Heart right ventricle (tissue), 16 donors: ENCODE measurements at places on chromosomes 12 and 14. TPM values are rescaled to one million over a fixed set of nuclear protein-coding genes. Genes with fewer than 3 reads are reported as not detected.

Gene SMIM41
- total RNA-seq, result not detected

Gene CFAP54
- total RNA-seq, result 0.30 TPM

- no peak overlapping the region for H3K4me3 ChIP-seq
- no peak for DNase-seq
- H3K36me3 ChIP-seq, result no peaks in the 10 kb centered on the region
- H3K27ac ChIP-seq, result no peak overlapping the region
- H3K4me1 ChIP-seq, result no peaks in the 10 kb centered on the region
- H3K27me3 ChIP-seq, result no peaks in the 10 kb centered on the region
Observed at GRCh38 chr12:45464699-45465098, 248.8 kb downstream of the ANO6 start.

DNA sequence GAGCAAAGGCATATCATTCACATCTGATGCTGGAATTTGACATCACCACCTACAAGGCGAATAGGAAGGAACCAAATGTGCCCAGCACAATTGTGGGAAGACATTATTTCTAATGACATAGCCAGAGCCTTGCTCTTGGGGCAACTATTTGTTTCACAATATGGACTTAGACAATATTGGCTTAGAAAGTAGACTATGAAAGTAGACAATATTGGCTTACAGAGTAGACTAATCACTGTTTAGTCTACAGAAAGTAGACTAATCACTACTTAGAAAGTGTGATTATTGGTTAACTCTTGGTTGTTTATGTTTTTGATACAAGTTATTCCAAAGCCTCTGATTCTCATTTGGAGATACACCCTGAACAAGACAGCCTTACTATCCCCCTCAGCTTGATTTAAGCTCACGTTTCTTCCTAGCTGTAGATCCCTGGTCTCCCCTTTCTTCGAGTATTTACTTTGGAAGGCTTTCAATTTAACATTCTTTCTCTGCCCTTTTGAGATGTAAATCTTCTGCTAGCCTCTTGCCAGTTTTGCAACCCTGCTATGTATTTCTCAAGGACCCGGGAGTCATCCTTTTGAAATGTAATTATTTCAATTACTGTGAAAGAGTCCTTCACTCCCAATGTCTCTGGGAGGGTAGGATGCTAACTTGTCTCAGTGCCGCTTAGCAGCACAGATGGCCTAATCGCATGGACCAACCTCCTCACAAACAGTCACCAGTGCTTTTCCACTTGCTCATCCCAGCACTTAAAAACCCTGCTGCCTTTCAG lies 843.2 kb downstream of the GALC start:
- no peak for DNase-seq
- H3K4me3 ChIP-seq, result no peak overlapping the region
- no peaks in the 10 kb centered on the region for H3K4me1 ChIP-seq
- H3K36me3 ChIP-seq, result no peaks in the 10 kb centered on the region
- H3K27ac ChIP-seq, result no peak overlapping the region

GRCh38 chr14:72541546-72541945 lies 352.4 kb downstream of the DPF3 start:
- no peaks in the 10 kb centered on the region for H3K27me3 ChIP-seq
- no peak overlapping the region for H3K4me3 ChIP-seq
- no peak overlapping the region for H3K27ac ChIP-seq
- H3K4me1 ChIP-seq, result peaks cover 4% of the 10 kb centered on the region
- H3K36me3 ChIP-seq, result no peaks in the 10 kb centered on the region
- DNase-seq, result no peak
